Karpas-422 (cell line): ENCODE measurements at places on chromosomes 1 and 21. TPM values are rescaled to one million over a fixed set of nuclear protein-coding genes. Genes with fewer than 3 reads are reported as not detected.

The LCE4A gene
- not detected in 2 replicates for total RNA-seq

The OR2L2 gene
- total RNA-seq, result 0.07 TPM in 1 of 2 replicates, not detected in the other

The TEX38 gene
- 0.37 TPM in 1 of 2 replicates, not detected in the other for total RNA-seq

The SPRTN gene
- total RNA-seq, result 17.4 and 18.9 TPM in 2 replicates

The VWA1 gene
- not detected in 2 replicates for total RNA-seq

GRCh38 chr21:32372755-32373154, 20.1 kb downstream of the URB1 start:
- DNase-seq, result no peak

DNA sequence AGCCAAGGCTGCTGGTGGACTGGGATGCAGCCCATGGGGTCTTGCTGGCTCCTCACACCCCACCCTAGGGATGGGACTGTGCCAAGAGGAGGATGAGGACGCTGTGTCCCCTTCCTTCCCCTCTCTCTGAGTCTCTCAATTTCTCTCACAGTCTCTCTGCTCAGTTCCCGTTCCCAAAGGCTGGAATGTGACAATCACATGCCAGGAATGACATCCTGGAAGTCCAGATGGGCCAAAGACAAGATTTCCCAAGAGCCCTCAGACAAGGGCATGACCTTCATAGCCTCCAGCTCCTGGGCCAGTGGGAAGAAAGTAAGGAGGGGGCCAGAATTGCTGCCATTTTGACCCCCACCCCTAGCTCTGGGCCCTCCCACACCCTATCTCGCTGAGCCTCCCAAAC, 7.6 kb upstream of the CDCP2 start:
- DNase-seq, result no peak

DNA sequence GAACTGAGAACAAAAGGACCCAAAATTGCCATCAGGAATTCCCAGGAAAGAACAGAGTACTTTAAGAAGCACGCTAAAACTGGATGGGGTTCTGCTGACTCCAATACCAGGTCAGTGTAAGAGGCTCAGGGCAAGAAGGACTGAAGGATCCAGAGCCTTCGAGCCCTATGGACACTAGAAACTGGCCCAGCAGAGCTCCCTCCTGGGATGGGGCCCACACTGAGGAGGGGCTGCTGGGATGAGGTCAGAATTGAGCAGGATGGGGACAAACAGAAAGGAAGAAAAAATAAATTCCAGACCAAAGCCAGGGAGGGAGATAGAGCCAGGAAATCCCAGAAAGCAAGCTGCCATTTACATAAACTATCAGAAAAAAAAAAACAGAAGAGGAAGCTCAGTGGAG, 222.4 kb upstream of the COA6 start:
- DNase-seq, result no peak

DNA sequence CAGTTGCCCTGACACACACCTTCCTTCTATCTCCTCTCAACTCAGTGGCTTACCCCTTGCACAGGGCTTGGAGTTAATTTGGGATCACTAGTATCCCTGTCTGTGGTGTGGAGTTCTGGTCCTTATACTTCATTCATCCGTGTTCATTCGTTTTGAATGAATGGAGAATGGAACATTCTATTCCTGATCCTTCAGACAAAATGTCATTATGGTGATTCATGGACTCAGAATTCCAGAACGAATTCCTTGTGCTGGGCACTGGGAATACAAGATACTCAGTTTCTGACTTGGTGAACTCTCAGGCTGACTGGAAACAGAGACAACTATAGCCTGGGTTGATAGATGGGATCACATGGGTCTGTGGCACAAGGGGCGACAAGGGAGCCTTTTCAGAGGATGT, 49.9 kb upstream of the TRABD2B start:
- no peak for DNase-seq

DNA sequence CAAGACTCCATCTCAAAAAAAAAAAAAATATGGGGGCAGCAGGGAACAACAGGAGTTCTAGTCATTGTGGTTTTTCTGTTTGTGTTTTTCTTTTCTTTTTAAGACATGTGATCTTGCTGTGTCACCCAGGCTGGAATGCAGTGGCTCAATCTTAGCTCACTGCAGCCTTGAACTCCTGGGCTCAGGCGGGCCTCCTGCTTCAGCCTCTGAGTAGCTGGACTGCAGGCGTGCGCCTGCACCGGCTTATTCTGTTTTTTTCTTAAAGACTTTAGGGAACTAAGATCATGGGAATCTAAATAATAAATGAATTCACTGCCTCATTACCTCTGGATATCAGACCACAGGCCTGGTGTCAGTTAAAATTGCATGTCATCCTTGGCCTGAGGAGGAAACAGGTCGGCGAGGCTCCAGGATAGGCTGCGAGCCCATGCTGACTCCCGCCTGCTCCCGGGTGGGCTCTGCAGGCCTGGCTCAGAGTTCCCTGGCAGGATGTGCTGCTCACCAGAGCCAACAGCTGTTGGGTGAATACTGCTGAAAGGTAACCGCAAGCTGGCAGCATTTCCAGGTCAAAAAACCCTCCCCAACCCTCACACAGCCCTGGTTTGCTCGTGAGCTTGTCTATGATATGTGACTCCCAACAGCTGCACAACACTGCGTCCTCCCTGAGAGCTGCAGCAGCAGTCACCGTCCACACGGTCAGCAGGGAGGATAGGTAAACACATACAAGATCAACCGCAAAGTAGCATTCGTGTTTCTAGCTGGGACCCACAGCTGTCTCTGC, 58.1 kb downstream of the SCCPDH start:
- DNase-seq, result no peak

- no peak for DNase-seq
These were observed 64.0 kb downstream of the RAP1GAP start for GRCh38 chr1:21605012-21605715.

- DNase-seq, result no peak
These were observed 21.3 kb downstream of the RUNX1 start for GRCh38 chr21:35027563-35028450.

DNA sequence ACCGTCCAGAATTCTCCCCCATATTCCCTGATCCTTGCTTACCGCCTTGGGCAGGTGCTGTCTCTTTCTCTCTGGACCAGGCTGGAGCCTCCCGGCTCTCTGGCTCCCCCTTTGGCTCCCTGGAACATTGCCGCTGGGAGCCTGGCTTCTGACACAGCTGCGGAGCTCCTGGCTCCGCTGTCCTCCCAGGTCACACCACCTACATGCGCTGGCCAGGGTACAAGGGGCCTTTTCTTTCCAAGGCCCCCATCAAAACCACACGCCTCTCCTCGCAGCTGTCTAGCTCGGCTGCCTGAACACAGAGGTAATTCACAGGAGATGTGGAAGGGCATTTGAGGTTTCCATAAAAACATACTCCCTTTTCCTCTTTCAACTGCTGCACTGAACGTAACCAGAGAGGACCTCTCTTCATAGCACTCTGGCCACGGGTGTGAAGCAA, 7.5 kb upstream of the ZNF648 start:
- DNase-seq, result peak; percentile 57

DNA sequence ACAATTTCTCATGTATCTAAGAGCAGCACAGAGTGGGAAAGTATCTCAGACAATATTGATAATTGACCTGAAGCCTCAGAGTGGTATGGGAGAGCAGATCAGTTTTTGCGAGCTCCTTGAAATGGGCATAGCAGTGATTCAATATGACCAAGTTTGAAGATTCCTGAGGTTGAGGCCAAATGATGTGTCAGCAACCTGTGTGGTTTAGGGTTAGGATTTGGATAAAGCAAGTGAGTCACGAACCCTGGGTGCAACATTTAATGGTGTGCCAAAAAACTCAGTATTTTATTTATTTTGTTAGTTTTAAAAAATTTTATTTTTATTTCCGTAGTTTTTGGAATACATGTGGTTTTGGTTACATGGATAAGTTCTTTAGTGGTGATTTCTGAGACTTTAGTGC, 92.5 kb upstream of the C21orf91 start:
- DNase-seq, result no peak

GRCh38 chr21:44531606-44532564, 8.1 kb downstream of the KRTAP10-1 start:
- no peak for DNase-seq

DNA sequence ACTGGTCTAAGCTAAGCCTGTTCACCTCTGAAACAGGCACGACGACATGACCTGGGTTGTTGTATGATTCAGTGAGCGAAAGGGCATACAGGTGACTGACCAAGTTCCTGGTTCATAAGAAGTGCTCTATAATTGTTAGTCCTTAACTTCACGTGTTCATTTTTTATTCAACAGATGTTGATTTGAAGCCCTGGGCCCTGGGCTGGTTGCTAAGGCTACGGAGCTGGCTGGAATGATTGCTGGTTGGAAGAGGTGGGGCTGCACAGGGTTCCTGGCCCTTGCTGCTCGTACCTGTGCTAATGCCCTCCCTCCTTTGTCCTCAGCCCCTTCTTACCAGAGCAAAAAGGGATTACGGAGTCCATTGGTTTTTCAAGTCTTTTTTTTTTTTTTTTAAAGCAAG, 111.3 kb upstream of the CSF3R start:
- DNase-seq, result no peak

DNA sequence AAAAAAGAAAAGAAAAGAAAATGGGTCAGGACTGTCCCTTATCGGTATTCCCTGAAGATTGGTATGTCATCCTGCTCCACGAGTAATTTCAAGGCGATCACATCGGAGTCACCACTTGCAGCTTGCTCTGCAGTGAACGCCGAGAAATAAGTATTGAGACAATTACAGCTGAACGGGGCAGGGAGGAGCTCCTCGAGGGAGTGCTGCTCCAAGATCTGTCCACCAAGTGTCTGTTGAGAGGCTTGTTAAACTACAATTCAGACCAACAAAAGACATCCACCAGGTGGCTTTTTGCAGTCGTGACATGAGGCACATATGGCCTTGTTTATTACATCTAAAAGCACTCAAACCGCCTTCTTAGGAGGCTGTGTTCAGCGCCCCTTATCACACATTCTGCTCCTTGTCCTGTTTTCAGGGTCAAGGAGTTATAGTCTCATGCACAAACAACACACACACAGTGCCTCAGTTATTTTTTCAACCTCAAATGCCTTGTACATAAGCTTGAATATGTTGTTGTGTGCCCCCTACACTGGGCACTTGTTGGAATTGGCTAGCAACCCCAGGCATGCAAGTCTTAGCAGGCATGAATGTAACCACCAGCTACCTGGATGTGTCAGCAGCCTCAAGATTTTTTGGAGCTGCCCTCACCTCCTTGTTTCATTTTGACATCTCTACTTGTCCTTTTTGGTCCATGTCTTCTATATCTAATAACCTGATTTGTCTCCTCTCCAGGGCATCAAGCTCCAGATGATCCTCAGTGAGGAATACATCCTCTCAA, 13.0 kb upstream of the CD48 start:
- DNase-seq, result no peak

GRCh38 chr1:172946814-172947507, 103.8 kb downstream of the TNFSF18 start:
- no peak for DNase-seq

GRCh38 chr21:44350773-44351481, 2.5 kb upstream of the TRPM2 start:
- no peak for DNase-seq

- no peak for DNase-seq
These were observed 244.1 kb upstream of the IRF2BP2 start for GRCh38 chr1:234853906-234854644.
